ENCODE measurements at places on chromosomes 2 and 18.
A peak's percentile ranks its signal among the peaks of the same experiment; 100 is the strongest.

DNA sequence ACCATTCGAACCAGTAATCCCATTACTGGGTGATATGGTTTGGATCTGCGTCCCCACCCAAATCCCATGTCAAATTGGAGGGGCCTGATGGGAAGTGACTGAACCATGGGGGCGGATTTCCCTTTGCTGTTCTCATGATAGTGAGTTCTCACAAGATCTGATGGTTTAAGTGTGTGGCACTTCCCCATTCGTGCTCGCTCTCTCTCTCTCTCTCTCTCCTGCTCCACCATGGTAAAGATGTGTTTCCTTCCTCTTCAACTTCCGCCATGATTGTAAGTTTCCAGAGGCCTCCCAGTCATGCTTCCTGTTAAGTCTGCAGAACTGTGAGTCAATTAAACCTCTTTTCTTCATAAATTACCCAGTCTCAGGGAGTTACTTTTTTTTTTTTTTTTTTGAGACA is 62.6 kb downstream of the NBAS start:
- DNase-seq, result no peak

DNA sequence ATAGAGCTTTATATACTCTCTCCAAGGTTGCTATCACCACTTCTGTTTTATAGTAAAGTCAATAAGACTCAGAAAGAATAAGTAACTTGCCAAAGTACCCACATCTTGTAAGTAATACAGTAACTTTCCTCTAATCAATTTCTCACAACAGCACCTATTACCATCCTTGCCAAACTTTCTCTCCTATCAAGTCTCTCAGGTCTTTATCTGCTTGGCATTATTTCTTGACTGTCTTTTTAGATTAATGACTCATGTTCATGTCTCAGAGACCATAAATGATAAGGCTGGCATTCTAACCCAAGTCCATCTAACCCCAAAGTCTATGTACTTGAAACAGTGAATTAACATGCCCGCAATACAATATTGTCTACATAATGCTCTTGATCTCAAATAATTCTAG is 618.0 kb upstream of the ZEB2 start:
- DNase-seq, result no peak

GRCh38 chr2:145303536-145303935 is 783.6 kb upstream of the ZEB2 start:
- no peak for DNase-seq

GRCh38 chr2:159903443-159904126 is 105.6 kb upstream of the CD302 start:
- DNase-seq, result no peak

DNA sequence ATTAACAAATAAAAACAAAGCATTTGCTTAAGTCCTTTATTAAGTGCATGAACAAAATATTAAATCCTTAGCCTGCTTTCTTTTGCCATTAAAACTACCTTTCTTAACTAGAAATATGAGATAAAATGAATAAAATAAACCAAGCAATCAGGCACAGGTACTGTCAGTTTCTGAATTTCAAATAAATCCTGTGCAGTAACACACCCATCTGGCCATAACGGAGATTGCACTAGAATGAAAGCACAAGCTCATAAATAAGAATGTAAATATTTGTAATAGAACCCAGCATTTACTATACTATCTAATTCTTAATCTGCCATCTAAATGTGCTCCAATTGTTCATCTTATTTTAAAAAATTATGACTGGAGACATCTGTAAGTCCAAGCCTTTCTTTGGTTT is 31.9 kb downstream of the PRKRA start:
- DNase-seq, result no peak

DNA sequence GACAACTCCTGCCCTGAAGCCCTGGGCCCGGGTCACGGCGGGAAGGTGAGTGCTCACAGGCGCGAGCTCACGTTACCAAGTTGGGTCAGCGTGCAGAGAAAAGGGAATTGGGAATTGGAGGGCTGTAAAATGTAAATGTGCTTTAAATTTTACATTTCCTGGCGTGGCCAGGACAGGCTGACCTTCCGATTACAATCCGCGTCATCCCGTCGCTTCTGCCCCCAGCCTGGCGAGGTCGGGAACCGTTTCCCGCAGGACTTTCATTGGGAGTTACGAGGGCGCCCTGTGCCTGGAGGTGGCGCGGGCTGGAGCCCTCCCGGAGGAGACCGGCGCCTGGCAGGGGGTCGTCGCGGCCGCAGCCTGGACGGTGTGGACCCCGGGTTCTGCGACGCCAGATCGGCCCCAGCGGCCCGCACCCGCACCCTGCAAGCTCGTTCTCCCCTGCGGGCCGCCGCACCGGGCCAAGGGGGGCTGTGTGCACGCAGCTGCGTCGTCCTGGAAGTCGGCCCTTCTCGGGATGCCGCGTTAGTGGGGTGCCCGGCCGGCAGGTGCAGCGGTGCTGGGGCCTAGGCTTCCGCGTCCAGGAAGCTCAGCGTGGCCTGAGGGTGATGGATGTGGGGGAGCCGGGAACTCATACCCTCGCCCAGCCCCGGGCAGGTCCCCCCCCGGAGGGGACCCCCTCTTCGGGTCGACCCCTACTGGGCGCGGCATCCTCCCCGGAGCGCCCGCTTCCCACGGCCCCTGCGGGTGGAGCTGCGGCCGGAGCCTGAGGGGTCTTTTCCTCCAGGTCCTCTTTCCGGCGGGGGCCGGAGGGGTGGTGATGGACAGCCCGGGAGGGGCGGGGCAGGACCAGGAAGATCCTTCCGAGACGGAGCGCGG is 63.9 kb downstream of the LRRFIP1 start:
- DNase-seq, result peak; percentile 82

- no peak for DNase-seq
Measured at GRCh38 chr2:225052703-225053102, 10.4 kb upstream of the DOCK10 start.

DNA sequence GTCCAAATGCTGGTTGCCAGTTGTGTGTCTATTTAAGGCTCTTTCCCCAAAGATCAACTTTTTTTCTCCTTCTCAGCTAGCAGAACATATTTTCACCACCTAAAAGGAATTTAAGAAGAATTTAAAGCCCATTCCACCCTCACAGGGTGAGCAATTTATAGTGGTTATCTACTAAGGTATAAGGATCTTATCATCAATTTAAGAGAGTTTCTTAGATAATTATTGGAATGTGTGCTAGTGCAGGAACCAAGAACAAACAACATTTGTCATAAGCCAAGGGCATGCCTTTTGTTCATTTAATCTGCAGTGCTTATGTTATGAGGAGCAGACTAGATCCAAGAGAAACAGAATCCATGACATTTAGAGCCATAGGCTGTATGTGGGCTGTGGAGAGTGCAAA is 37.2 kb downstream of the NLRC4 start:
- no peak for DNase-seq

GRCh38 chr2:241814643-241815476 is 5.9 kb downstream of the NEU4 start:
- no peak for DNase-seq

GRCh38 chr2:175137793-175138192 is 30.2 kb downstream of the ATF2 start:
- peak; percentile 3 for DNase-seq

DNA sequence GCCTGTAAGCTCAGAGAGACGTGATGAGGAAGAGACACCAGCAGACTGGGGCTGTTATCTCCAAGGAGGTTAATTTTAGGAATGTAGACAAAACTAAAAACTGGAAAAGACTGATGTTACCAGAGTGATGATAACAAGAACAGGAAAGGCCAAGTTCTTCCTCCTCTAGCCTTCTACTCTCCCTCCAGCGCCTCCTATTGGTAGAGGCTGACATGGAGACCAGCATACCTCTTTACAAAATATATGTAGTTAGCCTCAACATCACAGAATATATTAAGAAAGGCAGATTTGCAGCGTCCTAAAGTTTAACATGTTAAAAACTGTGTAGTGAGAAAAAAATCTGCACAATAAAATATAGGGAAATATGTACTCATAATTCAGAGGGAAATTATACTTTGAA is 66.0 kb downstream of the TCF4 start:
- no peak for DNase-seq

DNA sequence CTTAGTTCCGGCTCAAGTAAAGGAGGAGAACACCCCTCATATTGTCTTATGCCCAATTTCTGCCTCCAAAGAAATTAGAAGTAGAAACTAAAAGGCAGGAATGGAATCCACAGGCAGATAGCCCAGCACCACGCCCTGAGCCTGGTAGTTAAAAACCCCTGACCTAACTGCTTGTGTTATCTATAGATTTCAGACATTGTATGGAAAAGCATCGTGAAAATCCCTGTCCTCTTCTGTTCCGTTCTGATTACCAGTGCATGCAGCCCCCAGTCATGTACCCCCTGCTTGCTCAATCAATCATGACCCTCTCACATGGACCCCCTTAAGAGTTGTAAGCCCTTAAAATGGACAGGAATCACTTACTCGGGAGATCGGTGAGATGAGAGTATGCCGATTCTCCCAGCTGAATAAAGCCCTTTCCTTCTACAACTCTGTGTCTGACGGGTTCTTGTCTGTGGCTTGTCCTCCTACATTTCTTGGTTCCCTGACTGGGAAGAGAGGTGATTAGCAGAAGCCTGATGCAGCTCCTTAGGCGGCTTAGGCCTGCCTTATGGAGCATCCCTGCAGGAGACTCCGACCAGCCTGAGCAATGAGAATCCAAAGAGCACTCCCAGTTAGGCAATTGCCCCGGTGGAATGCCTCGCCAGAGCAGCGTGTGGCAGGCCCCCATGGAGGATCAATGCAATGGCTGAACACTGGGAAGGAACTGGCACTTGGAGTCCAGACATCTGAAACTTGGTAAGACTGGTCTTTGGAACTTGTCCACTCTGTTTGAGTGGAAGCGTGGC is 362.6 kb upstream of the TCF4 start:
- DNase-seq, result no peak

DNA sequence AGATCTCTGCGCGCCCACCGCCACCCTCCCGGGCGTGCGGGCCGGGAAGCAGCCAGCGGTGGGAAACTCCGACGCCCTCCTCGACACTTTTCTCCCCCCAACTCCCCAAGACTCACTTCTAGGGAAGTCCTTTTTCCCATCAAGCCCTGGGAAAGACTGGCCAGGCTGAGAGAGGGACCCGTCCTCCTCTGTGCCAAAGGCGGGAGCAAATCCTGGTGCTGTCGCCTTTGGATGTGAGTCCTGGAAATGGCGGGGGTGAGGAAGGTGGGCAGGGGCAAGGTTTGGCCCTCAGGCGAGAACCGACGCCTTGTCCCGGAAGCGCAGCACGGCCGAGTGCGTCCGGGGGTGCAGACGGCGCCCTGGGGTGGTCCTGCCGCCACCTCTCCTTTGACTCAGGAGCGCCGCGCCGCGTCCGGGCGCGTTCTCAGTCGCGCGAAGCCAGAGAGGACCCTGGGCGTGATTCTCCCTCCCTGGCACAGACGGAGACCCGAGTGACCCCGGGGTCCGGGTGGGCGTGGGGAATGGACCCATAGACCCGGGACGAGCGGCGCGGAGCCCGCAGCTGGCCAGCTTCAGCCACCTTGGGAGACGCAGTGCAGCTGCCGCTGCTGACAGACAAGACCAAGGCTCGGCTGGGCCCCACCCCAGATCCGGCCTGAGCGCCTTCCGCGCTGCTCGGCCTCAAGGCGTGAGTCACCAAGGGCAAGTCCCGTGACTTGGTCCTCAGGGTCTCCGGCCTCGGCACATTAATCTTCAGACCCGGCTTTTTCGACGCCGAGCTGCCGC is 3.5 kb upstream of the LBX2 start:
- DNase-seq, result no peak

DNA sequence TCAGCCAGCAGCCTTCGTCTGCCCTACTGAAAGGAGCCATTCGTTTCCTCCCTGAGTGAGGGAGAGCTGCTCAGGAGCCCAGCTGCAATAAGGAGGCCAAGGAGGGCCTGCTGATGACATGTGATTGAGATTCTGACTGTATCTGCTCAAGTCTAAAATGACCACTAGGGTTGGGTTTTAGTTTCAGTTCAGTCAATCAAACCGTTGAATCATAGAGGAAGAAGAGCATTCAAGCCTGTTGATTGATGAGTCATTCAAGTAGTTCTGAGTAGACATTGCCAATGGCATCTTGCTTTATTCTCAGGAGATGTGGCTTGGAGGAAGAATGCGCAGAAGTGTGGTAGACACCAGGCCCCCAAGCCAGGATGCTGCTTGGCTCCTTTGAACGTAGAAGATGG is 19.9 kb upstream of the BCL2L11 start:
- DNase-seq, result peak; percentile 82

- no peak for DNase-seq
Measured at GRCh38 chr2:119657466-119658145, 21.4 kb upstream of the TMEM177 start.

- DNase-seq, result no peak
Measured at GRCh38 chr2:118046634-118047210, 32.9 kb upstream of the CCDC93 start.

DNA sequence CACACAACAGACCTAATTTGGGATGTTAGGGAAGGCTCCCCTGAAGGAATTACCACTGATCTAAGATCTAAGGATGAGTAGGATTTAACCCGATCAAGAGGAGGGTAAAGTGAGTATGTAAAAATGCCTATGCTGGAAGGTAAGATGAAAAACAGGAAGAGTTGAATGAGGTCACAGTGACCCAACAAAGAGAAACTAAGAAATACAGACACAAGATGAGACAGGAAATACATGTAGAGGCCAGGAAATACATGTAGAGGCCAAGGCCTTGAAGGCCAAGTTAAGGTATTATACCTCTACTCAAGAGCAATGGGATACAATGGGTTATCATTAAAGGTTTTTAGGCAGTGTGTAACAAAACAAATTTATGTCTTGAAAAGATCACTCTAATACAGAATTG is 131.6 kb upstream of the TANK start:
- DNase-seq, result no peak

DNA sequence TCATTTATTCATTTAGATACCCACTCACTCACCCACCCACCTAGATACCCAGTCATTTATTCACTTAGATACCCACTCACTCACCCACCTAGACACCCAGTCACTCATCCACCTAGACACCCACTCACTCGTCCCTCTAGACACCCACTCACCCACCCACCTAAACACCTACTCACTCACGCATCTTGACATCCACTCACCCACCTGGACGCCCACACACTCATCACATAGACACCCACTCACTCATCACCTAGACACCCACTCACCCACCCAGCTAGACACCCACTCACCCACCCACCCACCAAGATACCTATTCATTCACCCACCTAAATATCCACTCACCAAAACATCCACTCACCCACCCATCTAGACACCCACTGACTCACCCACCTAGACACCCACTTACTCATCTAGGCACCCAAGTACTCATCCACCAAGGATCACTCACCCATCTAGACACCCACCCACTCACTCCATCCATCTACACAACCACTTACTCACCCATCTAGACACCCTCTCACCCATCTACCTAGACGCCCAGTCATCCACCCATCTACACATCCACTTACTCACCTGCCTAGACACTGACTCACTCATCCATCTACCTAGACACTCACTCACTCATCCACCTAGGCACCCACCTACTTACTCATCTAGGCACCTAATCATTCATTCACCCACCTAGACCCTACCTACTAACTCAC is 723.7 kb upstream of the RAB6C start:
- DNase-seq, result no peak

GRCh38 chr18:3429121-3429520 is 20.9 kb upstream of the TGIF1 start:
- DNase-seq, result no peak

DNA sequence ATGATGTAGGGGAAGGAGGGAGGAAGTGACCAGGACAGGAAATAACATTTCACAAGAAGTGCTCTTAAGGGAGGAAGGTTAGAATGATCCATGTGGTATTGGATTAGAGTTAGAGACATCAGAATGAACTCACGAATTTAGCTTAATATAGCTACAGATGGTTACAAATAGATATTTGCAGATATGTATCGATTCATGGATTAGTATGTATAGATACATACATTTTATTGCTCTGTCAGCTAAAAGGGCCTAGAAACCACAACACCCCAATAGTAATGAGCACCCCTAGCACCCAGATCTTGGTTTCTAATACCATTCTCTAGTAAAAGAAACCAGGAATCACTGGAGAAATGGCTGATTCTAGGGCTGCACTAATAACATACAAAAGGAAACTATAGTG is 59.6 kb upstream of the LTBP1 start:
- no peak for DNase-seq

All from PC-9 (cell line).